Neural crest cell (in vitro differentiated cells): ENCODE measurements at places on chromosomes 5 and 9.

- no peak for DNase-seq
Measured at GRCh38 chr5:131260895-131261294, 3.0 kb upstream of the CDC42SE2 start.

DNA sequence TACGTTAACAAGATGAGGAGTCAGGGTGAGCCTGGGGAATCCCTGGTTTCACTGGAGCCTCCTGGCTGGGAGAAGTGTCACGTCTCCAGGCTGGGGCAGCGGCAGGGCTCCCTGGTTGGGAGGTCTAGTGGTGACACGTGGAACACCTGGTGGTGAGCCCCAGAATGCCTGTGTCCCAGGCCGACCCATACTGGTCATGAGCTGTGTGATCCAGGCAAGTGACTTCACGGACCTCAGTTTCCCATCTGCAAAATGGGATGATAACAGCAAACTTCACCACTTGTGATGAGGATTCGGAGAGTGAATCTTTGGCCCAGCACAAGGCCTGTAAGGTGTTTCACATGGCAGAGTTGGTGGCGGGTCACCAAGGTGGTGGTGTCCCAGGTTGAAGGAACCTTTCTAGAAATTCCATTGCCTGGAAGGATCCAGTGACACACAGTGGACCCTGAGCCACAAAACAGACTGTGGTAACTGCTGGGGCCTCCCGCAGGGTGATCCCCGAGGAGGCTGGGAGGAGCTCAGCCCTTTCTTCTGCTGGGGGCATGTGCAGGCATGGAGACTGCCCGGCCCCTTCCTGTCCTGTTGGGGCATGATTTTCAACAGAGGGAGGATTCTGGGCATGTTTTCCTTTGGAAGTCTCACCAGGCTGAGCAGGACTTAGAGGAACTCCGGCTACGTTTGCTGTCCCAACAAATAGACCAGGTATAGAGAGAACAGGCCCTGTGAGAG lies 153.9 kb upstream of the IER5L start:
- DNase-seq, result no peak

GRCh38 chr9:136238342-136238732 lies 7.3 kb downstream of the QSOX2 start:
- DNase-seq, result no peak

GRCh38 chr9:11135851-11136250 lies 523.0 kb upstream of the PTPRD start:
- no peak for DNase-seq

GRCh38 chr5:74122979-74123590 lies 497.1 kb downstream of the ARHGEF28 start:
- no peak for DNase-seq

- DNase-seq, result no peak
Measured at GRCh38 chr5:150394912-150395687, 17.6 kb downstream of the CD74 start.

DNA sequence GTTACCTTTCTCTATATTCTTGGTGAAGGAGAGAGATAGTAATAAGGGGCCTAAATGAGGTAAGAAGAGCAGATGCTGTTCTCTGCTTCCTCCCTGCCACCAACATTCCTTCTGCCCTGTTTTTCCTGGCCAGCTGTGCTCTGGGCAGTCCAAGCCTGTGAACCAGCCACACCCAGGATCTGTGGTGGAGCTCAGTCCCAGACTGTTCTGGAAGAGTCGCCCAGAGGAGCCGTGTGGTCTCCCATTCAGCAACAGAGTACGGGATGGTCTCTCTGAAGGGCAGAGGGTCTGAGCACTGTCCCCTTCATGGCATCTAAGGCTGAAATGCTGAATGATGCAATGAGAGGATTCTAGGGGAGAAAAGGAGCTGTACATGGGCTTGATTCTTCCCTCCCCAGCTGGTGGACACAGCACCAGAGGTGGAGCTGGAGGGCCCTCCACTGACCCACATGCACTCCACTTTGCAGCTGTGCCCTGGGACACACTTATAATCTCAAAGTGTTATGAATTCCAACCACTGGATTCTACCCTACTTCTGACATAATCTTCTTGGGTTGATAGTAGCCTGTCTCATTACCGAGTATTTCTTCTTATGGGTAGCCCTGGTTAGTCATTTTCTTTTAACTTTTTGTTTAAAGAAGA lies 70.8 kb upstream of the RPS23 start:
- no peak for DNase-seq

DNA sequence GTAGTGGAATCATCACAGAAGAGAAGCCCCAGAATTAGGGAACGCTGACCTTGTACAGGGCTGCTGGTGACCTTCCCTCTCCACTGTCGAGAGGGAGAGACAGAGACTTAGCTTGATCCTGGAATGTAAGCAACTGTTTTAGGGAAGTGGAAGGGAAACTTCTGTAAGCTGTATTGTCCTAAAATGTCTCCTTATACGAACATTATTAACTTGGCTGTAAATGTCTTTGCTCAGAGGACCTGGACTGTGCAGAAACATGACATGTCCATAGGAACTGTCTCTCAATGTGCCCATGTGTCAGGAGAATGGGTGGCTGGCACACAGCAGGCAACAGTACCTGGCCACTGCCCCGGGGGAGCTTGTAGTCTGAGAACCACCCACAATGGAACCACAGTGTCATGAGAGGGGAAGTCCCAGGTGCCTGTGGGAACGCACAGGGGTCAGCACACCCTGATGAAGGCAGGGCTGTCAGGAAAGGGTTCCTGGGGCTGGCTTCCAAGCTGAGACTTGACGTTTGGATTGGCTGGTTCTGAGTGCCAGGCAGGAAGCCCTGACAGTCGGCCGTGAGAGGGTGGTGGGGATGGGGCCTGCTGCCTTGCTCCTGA lies 34.0 kb downstream of the DAP start:
- DNase-seq, result no peak

GRCh38 chr5:89992201-89992600 lies 417.4 kb downstream of the CETN3 start:
- no peak for DNase-seq

DNA sequence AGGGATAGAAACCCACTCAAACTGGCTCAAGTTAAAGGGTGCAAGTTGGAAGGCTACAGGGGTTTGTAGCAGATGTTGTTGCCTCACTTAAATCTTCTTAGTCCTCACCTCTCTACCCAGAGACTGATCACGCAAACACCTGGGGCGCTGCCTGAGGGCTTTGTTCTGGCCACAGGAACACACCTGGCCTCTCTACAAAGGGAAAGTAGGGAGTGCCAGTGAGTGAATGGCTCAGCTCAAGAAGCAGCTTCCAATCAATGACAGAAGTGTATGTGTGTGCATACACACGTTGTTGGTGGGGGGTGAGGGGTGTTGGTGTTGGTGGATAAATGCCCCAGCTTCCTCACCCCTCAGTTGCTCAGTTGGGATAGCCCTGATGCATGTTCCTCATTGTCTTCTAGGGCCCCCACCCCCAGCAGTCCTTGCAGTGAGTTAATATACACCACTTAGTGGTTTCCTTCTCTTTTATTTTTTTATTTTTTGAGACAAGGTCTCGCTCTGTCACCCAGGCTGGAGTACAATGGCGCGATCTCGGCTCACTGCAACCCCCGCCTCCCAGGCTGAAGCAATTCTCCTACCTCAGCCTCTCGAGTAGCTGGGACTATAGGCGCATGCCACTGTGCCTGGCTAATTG lies 30.6 kb upstream of the CTNNA1 start:
- no peak for DNase-seq

GRCh38 chr5:93845376-93845775 lies 104.0 kb upstream of the POU5F2 start:
- DNase-seq, result no peak

DNA sequence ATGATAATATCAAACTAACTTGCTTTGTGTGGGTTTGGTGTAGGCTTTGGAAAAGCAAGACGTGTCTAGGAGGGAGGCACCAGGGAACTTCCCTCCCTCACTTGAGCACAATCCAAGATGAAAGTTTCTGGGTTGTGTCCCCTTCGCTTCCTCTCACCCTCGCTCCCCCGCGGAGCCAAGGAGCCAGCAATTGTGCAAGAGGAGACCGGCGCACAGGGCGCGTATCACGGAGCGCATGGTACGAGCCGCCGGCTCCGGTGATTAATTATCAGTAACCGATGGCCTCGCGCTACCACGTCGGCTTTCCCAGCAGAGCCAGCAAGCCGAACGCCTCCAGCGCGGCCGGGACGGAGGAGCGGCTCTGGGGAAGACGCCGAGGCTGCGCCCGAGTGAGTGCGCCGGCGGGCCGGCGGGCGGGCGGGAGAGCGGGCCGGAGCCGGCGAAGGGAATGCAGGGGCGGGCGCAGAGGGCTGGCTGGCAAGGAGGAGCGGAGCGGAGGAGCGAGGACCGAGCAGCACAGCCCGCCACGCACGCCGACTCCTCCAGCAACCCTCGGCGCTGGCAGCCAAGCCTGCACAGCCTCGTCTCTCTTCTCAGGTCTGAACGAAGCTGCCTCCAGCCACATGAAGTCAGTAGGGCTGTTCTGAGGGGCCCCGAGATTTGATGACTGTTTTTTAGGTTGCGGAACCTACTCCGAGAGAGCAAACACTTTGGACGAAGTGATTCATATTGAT lies 143.6 kb downstream of the BNC2 start:
- DNase-seq, result peak; percentile 68

GRCh38 chr5:57987552-57987951 lies 472.3 kb downstream of the PLK2 start:
- DNase-seq, result no peak

- no peak for DNase-seq
Measured at GRCh38 chr5:62132276-62132675, 173.7 kb upstream of the KIF2A start.

- DNase-seq, result no peak
Measured at GRCh38 chr5:152331718-152332117, 73.4 kb downstream of the NMUR2 start.

GRCh38 chr9:113519426-113520108 lies 56.0 kb downstream of the RGS3 start:
- DNase-seq, result no peak

DNA sequence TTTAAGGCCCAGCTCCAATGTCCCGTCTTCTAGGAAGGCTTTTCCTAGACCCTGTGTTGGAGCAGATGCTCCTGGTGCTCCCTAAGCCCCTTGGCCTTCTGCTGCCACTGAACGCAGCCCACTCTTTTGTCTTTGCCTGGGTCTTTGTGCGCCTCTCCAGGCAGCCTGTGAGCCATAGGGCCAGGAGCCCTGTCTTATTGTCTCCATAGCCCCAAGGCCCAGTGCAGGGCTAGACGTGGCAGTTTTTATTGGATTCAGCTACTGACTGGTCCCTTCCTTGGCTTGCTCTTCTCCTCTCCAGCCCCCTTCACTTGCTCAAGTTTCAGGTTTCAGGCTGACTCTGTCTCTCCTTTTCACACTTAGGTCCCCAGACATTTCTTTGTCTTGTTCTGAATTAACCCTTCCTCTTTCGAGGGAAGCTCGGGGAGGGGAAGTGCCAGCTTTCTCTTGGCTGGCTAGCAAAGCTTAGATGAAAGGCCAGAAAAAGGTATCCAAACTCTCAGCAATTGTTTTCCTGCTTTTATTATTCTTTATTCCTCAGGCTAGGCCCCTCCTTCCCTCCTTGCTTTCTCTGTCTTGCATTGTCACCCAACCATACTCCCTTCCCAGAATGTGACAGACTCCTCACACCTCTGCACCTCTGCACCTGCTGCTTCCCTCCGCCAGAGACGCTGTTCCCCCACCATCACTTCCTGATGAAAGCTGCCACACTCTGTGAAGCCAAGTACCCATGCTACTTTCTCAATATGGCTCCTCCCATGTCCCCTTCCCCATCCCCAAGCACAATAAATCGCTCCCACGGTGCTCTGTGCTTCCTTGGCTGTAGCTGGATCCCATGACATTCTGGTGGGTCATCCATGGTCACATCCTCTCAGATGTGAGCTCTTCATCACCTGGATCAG lies 101.6 kb upstream of the CPEB4 start:
- no peak for DNase-seq

- DNase-seq, result no peak
Measured at GRCh38 chr9:120609636-120610035, 29.7 kb upstream of the CDK5RAP2 start.

DNA sequence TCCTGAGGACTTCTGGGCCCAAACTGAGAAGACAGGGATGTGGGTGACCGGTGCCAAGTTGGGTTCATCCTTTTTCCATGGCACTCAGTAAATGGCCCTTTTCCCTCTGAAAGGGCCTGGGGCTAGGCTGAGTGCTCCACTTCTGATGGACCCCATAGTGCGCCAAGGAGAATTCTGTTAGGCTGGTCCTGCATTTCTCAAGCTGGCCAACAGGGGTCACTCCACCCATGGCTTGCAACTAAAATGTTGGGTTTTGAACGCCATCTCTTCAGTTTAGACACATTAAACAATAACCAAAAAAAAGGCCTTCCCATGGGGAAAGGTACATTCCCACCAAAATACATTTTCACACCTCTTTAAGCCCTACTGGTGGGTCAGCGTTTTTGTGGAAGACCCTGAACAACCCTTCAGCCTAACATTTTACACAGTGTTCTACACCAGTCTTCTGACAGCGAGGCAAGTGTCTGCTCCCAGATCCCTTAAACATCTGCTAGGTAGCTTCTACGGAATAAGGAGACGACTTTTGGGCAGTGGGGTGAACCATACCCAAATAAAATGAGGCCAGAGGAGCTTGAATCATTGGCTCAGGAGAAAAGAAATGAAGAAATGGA lies 27.3 kb downstream of the CNTFR start:
- DNase-seq, result no peak

DNA sequence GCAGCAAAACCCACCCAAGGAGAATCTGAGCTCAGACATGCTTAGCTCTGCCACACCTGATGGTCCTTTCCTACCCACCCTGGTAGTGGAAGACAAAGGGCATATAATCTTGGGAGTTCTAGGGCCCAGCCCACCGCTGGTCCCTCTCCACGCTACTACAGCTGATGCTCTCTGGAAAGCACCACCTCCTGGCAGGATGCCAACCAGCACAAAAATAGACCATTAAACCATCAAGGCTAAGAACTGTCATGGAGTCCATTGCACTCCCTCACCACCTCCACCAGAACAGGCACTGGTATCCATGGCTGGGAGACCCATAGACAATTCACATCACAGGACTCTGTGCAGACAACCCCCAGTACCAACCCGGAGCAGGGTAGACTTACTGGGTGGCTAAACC lies 111.0 kb upstream of the IL7R start:
- DNase-seq, result no peak

DNA sequence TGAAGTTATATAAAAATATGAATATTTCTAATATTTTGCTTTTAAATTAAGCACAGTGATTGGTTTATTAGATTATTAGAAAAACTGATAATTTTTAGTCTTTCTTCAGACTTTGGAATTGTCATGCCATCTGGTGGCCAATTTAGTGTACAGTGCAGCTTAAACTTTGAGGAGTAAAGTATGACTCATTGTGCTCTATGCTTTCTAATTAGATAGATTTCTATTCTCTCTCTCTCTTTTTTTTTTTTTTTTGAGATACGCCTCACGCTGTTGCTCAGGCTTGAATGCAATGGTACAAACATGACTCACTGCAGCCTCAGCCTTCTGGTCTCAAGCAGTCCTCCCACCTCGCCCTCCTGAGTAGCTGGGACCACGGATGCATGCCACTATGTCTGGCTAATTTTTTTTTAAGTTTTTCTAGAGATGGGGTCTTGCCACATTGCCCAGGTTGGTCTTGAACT lies 42.1 kb upstream of the GPR21 start:
- DNase-seq, result no peak

DNA sequence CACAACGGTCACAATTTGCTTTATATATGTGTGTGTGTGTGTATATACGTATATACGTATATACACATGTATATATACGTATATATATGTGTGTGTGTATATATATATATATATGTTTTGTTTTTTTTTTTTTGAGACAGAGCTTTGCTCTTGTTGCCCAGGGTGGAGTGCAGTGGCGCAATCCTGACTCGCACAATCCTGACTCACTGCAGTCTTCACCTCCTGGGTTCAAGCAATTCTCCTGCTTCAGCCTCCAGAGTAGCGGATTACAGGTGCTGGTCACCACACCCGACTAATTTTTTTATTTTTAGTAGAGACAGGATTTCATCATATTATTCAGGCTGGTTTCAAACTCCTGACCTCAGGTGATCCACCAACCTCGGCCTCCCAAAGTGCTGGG lies 3.1 kb downstream of the RNF38 start:
- DNase-seq, result no peak
